ENCODE measurements at places on chromosomes 5 and 9.

GRCh38 chr5:143181173-143181572 is 222.3 kb downstream of the NR3C1 start:
- no peak for DNase-seq

GRCh38 chr5:103035701-103036100 is 84.2 kb downstream of the GIN1 start:
- DNase-seq = no peak

- no peak for DNase-seq
Observed at GRCh38 chr5:18745042-18745987, 1111.1 kb downstream of the TAF11L14 start.

- no peak for DNase-seq
Observed at GRCh38 chr9:89544279-89544661, 46.4 kb upstream of the SEMA4D start.

GRCh38 chr5:89080467-89081116 is 197.6 kb upstream of the MEF2C start:
- no peak for DNase-seq

DNA sequence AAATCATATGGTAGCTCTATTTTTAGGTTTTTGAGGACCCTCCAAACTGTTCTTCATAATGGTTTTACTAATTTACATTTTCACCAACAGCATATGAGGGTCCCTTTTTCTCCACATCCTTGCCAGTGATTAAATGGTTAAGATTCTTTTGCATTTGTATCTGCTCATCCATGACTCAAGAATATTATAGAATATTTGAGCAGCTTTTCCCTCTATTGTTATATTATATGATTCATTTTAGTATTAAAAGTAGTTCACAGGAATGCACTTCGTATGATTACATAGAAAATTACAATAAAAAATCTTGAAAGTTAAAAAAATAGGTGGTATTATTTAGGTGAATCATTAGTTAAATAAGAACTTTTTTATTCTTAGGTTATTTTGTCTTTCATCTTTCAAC is 140.7 kb downstream of the WDR70 start:
- DNase-seq = no peak

DNA sequence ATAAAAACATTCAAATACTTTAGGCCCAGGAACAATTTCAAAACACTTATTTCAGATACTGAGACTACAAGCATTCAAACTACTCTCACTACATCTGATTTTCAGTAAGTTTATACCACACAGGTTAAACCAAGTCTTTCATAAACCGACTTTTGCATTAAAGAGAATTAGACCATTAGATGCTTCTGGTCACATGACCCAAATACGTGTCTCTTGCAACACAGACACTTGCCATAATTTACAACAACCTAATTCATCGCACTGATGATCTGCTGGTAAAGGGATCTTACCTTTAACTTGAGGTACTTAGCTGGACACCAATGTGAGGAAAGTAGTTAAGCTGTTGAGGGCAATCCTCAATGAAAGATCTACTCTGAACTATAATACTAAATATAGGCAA is 3.2 kb downstream of the HNRNPH1 start:
- no peak for DNase-seq

DNA sequence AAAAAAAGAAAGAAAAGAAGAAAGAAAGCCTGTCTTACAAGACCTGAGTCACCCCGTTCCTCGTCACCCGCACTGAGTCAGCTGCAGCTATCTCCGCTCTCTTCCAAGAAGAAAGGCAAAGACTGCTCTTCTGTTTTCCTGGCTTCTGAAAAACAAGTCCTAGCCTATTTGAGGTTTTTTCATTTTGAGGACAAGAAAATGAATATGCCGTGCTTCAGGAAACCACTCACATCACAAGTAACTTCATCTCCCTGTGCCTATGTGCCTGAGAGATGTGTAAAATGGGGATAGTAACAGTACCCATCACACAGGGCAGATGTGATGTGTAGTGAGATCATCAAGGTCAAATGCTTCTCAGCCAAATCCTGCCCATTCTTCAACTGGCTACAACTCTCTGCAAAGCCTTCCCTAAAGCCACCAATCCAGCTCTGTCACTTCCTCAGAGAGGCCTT is 78.4 kb downstream of the GLDC start:
- DNase-seq = peak; percentile 98

DNA sequence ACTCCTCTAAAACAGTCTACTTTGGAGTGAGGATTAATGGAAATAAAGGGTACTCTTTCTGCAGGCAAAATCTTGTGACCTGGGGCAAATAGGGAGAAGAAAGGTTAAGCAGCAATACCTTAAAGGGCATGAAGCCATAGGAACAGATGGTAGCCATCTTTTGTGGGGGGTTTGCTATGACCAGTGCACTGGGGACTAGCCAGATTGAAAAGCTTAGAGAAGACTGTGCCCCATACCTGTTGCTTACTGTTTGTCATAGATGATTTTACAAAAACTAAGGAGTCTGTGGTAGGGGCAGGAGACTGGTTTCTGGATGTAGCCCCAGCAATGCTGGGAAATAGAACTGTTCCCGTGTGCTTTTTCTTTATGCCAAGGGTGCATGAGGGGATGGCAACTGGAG is 58.6 kb downstream of the PAM start:
- no peak for DNase-seq

- DNase-seq = peak; percentile 75
Observed at GRCh38 chr5:158382473-158382872, 523.5 kb upstream of the CLINT1 start.

DNA sequence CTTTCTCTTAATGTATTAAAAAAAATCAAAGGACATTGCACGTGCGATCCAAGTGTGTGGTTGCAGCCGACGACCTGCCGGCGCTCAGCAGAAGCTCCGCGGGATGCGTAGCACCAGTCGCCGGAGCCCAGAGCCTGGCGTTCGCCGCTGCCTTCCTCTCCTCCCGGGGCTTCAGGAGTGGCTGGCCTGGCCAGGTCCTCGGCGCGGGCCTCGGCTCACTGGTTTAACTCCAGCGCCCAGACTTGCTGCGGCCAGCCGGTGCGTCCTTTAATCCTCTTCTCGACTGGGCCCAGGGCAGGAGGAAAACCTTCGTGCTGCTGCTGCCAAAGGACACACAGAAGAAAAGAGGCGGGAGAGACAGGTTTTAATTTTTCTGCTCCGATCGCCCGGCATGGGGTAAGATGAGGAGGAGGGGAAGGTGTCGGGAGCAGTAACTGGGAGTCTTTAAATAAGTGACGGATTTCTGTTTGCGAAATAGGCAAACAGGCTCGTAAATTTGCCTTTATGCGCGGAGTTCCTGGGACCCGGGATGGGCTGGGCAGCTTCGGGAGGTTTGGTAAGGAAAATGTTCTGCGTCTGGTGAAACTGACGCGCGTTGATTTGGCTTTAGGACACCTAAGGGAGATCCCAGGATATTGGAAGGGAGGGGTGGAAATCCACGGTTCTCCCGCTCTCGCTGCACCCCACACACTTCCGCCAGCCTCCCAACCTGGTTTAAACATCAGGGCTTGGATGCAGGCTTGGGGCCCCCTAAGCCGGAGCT is 2.3 kb downstream of the HAND1 start:
- DNase-seq = no peak

DNA sequence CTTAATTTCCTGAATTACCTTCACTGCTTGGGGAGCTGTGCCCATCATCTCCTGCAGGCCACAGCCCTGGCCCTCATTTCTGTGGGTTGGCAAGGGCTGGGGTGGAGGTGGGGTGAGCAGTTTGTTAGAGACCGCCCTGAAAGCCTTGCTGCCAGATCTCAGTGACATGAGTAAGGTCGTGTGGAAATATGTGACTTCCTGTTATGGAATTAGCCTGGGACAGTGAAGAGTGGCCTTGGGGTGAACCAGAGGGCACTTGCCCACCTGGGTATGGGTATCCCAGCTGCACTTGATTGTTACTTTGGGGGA is 2.5 kb upstream of the HNRNPAB start:
- no peak for DNase-seq

- DNase-seq = no peak
Observed at GRCh38 chr9:4886698-4887097, 94.0 kb downstream of the RCL1 start.

GRCh38 chr5:107381189-107381856 is 289.4 kb downstream of the EFNA5 start:
- no peak for DNase-seq

DNA sequence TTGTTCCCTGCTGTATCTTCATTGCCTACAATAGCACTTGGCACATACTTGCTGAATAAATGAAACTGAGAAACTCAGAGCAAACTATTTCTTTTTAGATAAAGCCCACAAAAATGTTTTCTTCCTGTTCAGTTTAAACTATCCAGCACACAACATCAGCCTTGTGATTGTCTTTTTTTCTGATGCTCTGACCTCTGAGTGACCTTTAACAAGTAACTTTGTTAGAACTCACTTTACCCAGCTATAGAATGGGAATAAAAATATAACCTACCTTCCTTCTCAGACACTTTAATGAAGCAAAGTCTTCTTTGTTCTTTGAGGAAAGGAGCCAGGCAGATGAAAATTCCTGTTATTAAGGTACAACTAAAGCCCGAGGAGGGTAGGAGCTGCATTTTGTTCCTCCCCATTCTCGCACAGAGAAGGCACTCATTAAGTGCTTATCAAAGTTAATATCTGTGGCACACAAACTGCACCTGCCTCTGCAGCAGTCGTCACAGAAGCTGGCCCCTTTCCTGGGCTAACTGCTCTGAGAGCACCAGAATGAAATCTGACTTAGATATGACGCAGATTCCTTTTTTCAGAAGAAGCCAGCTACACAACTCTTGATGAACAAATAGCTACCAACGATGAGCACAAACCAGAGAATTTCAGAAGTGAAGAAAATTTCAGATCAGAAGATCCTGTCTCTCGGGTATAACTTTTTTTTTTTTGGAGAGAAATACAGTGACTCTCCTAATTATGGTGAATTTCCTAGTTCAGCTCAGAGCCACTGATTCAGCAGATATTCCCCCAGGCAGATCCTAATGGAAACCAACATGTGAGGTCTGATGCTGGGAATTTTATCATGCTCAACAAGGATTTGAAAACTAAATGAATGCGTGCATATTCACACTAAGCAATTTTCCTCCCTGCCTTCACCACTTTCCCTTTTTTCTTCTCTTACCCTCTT is 31.0 kb upstream of the NR3C1 start:
- peak; percentile 33 for DNase-seq

DNA sequence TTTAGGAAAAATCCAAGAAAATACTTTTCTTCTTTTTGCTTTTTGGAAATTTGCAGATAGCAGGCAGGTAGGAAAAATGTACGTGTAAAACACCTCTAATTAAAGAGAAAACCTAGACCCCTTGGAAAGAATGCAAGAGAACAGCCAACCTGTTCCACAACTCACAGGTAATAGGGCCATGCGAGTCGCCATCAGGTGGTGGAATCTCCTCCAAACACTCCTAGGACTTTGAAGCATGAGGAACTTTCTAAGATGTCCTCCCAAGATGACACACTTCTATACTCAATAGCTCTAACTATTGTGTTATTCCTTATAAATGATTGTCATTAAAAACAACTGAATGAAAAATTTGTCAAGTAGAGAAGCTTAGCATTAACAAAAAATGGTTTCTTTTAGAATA is 174.0 kb downstream of the TMC1 start:
- DNase-seq = no peak

DNA sequence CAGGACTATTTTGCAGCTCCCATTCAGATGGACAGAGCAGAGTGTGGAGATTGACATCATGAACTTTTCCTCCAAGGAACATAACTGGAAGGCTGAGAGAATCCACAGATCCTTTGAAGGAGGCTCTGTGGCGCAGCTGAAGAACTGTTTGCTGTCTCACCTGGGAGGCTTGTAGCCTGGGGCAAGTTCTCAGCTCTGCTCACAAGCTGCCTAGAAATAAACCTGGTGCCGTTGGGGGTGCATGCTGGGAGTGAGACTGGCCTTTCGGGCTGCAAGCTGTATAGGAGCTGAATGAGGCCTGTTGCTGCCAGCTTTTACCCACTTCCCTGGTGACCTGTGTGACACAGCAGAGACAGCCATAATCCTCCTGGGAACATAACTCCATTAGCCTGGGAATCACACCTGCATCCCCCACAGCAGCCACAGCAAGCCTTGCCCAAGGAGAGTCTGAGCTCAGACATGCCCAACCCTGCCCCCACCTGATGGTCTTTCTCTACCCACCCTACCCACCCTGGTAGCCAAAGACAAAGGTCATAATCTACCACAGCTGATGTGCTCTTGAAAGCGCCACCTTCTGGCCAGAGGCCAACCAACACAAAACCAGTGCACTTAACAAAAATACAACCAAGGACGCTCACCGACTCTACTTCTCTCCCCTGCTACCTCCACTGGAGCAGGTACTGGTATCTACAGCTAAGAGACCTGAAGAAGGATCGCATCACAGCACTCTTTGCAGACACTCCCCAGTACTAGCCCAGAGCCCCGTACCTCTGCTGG is 205.1 kb upstream of the MRPS30 start:
- no peak for DNase-seq

GRCh38 chr5:77423022-77423750 is 68.9 kb downstream of the WDR41 start:
- no peak for DNase-seq

DNA sequence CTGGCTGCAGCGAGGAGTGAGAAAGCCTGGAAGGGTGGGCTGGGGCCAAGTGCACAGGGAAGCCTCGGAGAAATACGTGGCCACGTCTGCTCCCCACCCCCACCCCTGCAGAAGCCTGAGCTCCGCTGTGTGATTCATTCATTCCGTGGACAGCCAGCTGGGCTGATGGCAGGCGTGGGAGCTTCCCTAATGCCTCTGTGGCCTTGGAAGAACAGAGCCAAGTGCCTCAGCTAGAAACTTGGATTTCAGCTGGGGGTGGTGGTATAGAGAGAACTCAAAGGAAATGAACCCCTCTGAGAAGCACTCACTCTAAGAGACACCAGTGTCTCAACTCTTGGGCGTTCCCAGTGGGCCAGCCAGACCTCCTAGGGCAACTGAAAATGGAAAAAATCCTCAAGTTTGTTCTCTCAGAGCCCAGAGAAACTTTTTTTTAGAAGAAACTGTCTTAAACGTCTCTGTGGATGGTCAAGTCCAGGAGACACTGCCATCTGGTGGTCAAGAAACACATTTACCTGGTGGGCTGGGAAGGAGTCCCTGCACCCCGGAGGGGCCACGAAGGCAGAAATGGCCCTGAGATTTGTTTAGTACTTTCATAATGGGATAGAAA is 18.0 kb downstream of the ATOX1 start:
- DNase-seq = peak; percentile 64

DNA sequence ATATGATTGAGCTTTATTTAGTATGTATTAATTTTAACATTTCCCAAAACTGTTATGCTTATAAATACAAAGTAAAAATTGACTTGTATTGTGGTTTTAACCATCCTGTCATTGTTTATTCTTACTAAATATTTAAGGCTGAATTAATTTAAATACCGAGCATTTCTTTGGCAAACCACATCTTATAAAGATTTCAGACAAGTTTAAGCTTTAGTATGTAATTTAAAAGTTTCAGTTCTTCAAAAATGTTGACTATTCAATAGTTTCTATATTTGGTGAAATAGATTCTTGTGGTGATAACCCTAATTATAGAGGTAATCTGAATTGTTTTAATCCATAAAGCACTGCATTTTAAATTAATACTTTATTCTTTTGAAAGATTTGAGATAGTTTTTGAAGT is 65.5 kb downstream of the CCNH start:
- DNase-seq = no peak

Measured in foreskin melanocyte (primary cell).